Heart right ventricle (tissue), 16 donors: ENCODE measurements at places on chromosomes 12 and 14. TPM values are rescaled to one million over a fixed set of nuclear protein-coding genes. Genes with fewer than 3 reads are reported as not detected.

- no peak for DNase-seq
- H3K4me1 ChIP-seq, result peaks cover 8% of the 10 kb centered on the region
- H3K27me3 ChIP-seq, result no peaks in the 10 kb centered on the region
- no peak overlapping the region for H3K4me3 ChIP-seq
These were observed 7.7 kb downstream of the GNPTAB start for GRCh38 chr12:101823039-101823438.

DNA sequence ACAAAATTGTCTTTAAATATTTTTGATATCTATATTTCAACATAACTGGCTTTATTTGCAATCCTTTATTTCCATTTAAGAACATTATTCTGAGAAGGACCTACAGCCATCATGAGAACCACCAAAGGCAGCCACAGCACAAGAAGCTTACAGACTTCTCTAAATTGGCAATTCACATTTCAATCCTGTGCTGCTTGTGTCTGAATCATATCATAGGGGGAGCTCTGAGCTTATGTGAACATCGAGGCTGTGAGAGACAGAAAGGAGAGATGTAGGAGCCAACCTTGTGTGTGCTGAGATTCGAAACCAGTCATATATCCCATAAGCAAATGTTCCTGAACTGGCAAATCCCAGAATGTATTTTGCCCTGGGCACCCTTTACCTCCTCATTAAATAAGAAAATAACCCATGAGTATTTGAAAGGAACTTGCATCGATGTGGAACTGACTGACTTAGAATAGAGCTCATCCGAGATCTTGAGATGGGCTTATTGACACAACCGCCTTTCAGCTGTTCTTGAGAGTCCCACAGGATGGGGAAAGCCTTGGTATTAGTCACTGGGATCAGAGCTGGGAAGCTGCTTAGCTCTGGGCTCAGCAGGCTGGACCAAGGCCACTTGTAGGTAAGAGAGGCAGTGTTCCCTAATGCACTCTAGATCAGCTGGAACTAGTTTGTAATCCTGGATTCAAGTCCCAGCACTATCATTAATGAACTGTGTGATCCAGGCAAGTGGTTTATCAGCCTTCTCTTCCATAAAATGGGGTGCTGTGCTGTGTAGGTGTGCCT, 329.8 kb downstream of the CACNA1C start:
- H3K27me3 ChIP-seq, result no peaks in the 10 kb centered on the region
- H3K36me3 ChIP-seq, result no peaks in the 10 kb centered on the region
- no peak for DNase-seq
- H3K27ac ChIP-seq, result peak overlapping the region; percentile 69
- peaks cover 57% of the 10 kb centered on the region for H3K4me1 ChIP-seq
- H3K4me3 ChIP-seq, result no peak overlapping the region

GRCh38 chr12:124536641-124537040, 30.8 kb downstream of the NCOR2 start:
- no peak for DNase-seq
- H3K27ac ChIP-seq, result no peak overlapping the region
- H3K27me3 ChIP-seq, result no peaks in the 10 kb centered on the region
- peaks cover 24% of the 10 kb centered on the region for H3K36me3 ChIP-seq

- no peaks in the 10 kb centered on the region for H3K4me1 ChIP-seq
- no peaks in the 10 kb centered on the region for H3K27me3 ChIP-seq
- no peak overlapping the region for H3K27ac ChIP-seq
- no peak for DNase-seq
These were observed 37.1 kb downstream of the PDZRN4 start for GRCh38 chr12:41225179-41225578.

- no peak overlapping the region for H3K4me3 ChIP-seq
- H3K27ac ChIP-seq, result no peak overlapping the region
- no peaks in the 10 kb centered on the region for H3K27me3 ChIP-seq
- H3K36me3 ChIP-seq, result peaks cover 9% of the 10 kb centered on the region
These were observed 94.5 kb downstream of the TTC7B start for GRCh38 chr14:90721619-90722305.

DNA sequence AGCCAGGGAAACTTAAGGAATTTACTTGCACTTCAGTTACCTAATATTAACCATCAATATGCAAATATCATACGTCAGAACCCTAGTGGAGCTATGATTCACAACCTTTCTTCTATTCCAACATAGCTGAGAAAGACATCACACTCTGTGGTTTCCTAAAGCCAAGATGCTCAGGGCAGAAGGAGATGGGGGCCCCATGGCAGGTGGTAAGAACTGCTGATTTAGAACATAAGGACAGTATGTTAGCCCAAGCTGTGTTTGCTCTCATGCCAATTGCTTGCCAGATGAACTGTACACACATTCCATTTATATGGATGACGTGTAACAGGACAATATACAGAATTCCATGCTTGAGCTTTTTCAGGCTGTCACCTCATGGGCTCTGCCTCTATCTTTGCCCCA, 34.6 kb downstream of the HECTD4 start:
- no peaks in the 10 kb centered on the region for H3K36me3 ChIP-seq
- no peak overlapping the region for H3K27ac ChIP-seq
- H3K27me3 ChIP-seq, result no peaks in the 10 kb centered on the region

- peak within 1 kb of the TSS; percentile 98 for H3K27ac ChIP-seq
- H3K4me3 ChIP-seq, result peak within 1 kb of the TSS; percentile 91
- peak; percentile 24 for DNase-seq
These were observed at the start of gene ARHGAP5 for GRCh38 chr14:32077081-32078022. Gene ARHGAP5 (plus strand): TSS chr14:32077304. CDS start chr14:32090670, 13,366 bp downstream.

GRCh38 chr12:108587826-108588225, 10.1 kb downstream of the TMEM119 start:
- H3K27ac ChIP-seq, result no peak overlapping the region
- no peaks in the 10 kb centered on the region for H3K36me3 ChIP-seq
- H3K4me1 ChIP-seq, result no peaks in the 10 kb centered on the region
- no peak for DNase-seq
- no peak overlapping the region for H3K4me3 ChIP-seq

GRCh38 chr12:104713444-104713843, 244.6 kb downstream of the SLC41A2 start:
- peaks cover 30% of the 10 kb centered on the region for H3K4me1 ChIP-seq
- H3K27ac ChIP-seq, result no peak overlapping the region
- DNase-seq, result no peak
- H3K4me3 ChIP-seq, result no peak overlapping the region

- H3K36me3 ChIP-seq, result no peaks in the 10 kb centered on the region
- H3K4me1 ChIP-seq, result peaks cover 26% of the 10 kb centered on the region
- peak; percentile 41 for DNase-seq
- H3K27me3 ChIP-seq, result no peaks in the 10 kb centered on the region
These were observed 154.1 kb upstream of the FKBP4 start for GRCh38 chr12:2640709-2641108.

DNA sequence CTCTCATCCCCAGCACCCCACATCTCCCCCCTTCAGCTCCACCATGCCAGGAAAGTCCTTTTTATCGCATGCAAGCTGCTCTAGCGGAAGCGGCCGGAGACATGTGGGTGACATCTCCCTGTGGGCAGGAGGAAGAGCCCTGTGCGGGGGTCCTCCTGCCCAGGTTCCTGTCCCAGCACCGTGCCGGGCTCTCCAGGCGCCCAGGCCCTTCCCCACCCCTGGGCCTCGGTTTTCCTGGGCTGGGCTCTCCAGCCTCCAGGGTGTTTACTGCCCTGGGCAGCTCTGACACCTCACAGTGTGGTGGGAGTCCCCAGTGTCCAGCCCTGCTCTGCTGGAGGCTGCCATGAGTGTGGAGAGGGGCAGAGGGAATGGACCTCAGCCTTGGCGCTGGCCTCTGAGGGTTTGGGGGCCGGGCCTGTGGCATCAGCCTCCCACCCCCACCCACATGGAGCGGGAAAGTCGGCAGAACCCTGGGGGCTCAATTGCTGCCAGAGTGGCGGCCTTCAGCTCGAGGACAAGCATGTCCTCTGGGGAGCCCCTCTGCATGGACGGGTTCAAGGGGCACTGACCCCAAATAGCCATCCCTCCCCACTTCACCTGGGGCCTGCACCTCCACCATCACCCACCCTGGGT, 16.9 kb downstream of the ASPG start:
- peaks cover 9% of the 10 kb centered on the region for H3K27me3 ChIP-seq
- no peak for DNase-seq
- H3K4me1 ChIP-seq, result no peaks in the 10 kb centered on the region
- H3K36me3 ChIP-seq, result no peaks in the 10 kb centered on the region
- H3K27ac ChIP-seq, result no peak overlapping the region

GRCh38 chr12:108266131-108266530, 73.0 kb downstream of the CMKLR1 start:
- peaks cover 14% of the 10 kb centered on the region for H3K4me1 ChIP-seq
- no peak for DNase-seq
- no peaks in the 10 kb centered on the region for H3K36me3 ChIP-seq
- no peaks in the 10 kb centered on the region for H3K27me3 ChIP-seq
- no peak overlapping the region for H3K27ac ChIP-seq

DNA sequence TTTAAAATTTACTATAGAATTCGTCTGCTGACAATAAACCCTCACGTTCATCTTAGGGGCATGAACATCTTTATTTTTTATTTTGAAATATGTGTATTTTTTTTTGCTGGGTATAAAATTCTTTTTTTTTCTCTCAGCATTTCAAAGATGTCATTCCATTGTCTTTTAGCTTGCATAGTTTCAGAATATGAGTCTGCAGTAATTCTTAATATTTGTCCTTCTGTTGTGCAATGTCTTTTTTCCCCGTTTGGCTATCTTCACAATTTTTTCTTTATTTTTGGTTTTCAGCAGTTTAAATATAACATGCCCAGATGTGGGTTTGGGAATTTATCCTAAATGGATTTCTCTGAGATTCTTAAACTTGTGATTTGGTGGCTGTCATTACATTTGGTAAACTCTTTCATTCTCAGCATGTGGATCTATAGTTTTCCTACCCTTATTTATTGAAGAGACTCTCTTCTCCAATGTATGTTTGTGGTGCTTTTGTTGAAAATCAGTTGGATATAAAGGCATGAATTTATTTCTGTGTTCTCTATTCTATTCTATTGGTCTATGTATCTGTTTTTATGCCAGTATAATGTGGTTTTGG, 37.8 kb upstream of the PLBD1 start:
- H3K27ac ChIP-seq, result no peak overlapping the region
- H3K4me3 ChIP-seq, result no peak overlapping the region
- no peak for DNase-seq
- no peaks in the 10 kb centered on the region for H3K4me1 ChIP-seq
- no peaks in the 10 kb centered on the region for H3K36me3 ChIP-seq

DNA sequence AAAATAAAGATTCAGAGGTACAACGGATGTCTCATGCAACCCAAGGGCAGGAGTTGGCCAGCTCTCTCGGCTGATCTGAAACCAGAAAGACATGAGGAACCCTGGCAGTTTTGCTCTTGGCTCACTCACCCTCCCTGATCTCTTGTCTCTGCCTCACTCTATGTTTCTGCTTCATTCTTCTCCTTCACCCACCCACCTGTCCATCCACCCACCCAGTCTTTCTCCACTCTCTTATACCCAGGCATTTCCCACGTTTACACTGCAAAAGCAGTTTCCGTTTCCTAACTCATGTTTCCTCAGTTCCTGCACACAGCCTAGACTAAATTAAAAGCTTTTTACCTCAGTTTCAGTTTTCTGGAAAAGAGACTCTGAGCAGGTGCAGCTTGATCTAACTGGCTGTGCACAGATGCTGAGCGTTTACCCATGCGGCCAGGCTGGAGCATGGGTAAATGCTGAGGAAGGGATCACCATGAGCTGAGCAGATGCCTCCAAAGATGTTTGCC, 157.6 kb downstream of the PRKCH start:
- no peaks in the 10 kb centered on the region for H3K36me3 ChIP-seq
- no peak overlapping the region for H3K4me3 ChIP-seq
- H3K27me3 ChIP-seq, result no peaks in the 10 kb centered on the region
- peak overlapping the region; percentile 87 for H3K27ac ChIP-seq

The HOXC4 gene
- total RNA-seq, result not detected

The LYZ gene
- 295 TPM for total RNA-seq

The ST8SIA1 gene
- total RNA-seq, result 1.0 TPM

The ASCL1 gene
- not detected for total RNA-seq

The COX8C gene
- total RNA-seq, result 0.67 TPM

The TUBA1B gene
- total RNA-seq, result 665 TPM

The TMPO gene
- 15.7 TPM for total RNA-seq
